Ammon's horn (tissue), 1 donor: ENCODE measurements at places on chromosomes 12 and 14.

GRCh38 chr12:100251917-100252316 lies 15.0 kb downstream of the DEPDC4 start:
- DNase-seq, result no peak

GRCh38 chr14:22802860-22803686 lies 12.2 kb downstream of the SLC7A7 start:
- DNase-seq, result no peak

GRCh38 chr12:52231305-52232202 lies 1.5 kb upstream of the KRT7 start:
- no peak for DNase-seq

DNA sequence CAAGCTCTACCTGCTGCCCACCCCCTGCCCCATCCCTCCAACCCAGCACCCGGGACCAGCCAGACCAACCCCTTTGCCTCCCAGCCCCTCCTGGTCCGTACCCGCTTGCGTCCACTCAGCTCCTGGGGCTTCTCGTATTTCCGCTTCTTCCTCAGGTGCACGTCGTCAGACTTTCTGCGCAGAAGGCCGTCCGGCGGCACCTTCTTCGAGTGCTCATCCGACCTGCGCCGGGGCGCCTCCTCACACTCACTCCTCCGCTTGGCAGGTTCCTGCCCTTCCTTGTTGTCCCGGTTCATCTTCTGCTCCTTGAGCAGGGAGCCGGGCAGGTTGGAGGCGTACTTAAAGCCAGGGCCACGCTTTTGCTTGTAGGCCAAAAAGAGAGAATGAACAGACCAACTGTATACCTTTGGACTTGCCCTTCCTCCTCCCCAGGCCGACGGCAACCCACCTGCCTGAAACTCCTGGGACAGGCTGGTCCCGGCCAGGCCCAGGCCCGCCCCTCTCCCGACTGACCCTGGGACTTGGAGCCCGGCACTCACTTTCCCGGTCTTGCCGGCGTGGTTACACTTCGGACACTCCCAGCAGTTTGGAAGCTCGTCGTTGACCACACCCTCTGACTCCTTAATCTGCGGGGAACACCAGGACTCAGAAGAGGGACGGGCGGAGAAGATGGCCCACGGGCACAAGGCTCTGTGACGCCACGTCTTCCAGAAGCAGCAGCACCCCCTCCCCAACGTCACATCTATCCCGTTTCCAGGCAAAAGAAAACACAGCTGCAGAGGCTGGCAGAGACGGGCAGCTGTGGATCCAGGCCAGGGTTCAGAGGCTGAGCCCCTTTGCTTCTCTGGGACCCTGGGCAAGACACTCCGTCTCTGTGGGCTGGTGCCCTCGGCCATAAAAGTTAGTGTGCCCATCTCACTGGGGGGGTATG lies 44.3 kb downstream of the RNF34 start:
- peak; percentile 52 for DNase-seq

DNA sequence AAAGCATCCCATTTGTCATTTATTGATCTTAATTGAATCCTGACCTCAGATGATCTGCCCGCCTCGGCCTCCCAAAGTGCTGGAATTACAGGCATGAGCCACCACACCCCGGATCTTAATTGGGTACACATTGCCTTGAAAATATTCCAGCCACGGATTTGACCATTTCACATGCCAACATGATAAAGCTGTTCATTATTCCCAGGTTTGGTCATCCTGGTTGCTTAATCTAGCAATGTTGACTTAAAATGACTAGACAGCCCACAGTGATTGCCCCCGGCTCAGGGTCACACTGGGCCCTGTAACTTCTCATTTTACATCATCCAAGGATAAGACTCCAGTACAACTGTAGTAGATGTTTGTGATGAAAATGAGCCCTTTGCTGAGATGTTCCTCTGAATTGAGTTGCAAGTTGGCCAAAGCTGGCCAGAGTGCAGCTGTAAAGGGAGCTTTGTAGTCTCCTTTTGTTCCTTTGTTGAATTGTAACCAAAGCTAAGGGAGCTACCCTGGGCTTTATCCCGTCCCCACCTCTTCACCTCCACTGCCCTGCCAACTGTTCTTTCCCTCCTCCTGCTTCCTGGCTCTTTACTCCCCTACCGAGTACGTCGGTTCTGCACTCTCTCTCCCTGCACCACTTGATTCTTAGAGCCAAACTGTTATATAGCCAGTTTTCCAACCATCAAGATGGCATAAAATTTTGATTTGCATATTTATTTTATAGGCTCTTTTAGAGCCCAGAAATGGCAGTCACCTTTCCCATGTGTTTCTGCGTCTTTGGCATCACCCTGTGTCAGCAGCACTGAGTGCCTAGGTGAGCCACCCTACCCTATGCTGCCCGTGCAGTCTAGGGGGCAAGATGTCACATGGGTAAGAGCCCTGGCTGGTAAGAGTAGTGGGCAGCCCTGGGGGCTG lies 141.3 kb upstream of the HIF1A start:
- DNase-seq, result no peak

DNA sequence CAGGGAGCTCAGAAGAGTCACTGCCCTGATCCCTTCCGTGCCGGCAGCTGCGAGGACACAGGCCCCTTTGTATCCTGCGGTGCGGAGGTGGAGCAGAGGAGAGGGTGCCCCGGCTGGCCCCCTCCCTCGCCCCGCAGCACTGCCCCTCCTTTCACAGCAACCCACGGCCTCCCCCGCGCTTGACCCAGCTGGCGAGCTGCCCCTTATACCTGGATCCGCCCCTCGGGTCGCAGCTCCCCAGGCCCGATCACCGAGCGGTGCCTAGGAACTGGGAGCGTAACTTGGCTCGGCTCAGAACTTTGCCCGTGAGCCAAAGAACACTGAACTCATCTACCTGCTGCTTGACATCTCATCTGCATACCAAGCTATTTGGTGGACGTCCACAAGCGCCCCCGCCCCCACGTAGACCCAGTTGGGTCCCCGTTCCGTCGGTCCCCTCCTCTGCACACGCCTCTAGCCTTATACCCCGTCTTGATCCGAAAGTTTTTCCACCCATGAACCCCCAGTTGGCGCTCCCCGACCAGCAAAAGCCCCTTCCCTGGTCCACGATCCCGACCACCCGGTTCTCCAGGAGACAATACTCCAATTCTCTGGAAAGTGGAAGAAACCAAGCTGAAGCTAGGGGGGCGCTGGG lies 697 bp upstream of the DNAJC14 start:
- DNase-seq, result peak; percentile 74
